ENCODE measurements at places on chromosomes 5 and 9. TPM values are rescaled to one million over a fixed set of nuclear protein-coding genes. Genes with fewer than 3 reads are reported as not detected.

GRCh38 chr5:11234501-11234911 is 473.5 kb upstream of the DAP start:
- H3K27me3 ChIP-seq, result no peaks in the 10 kb centered on the region
- H3K27ac ChIP-seq, result peak overlapping the region; percentile 58
- DNase-seq, result no peak
- no peaks in the 10 kb centered on the region for H3K36me3 ChIP-seq
- peak overlapping the region; percentile 15 for H3K4me3 ChIP-seq
- H3K4me1 ChIP-seq, result peaks cover 16% of the 10 kb centered on the region

The PNPLA7 gene
- total RNA-seq, result 5.6 TPM

The PARP8 gene
- total RNA-seq, result 159 TPM

DNA sequence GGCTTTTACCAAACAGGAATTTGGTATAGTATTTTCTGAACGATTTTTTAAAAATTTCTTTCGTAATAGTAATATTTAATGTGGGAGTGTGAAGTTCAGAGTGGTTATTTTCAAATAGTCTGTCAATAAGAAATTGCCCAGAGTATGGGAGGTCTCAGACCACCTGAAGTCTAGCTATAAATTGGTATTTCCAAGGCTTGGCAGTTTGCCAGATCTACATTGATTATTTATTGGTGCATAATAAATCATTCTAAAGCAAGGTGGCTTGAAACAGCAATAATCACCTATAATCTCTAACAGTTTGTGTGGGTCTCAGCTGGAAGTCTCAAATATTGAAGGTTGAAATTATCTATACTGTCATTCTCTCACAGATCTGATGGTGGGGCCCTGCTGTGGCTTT is 118.5 kb downstream of the PRR16 start:
- H3K36me3 ChIP-seq, result no peaks in the 10 kb centered on the region
- no peaks in the 10 kb centered on the region for H3K27me3 ChIP-seq
- DNase-seq, result no peak
- no peak overlapping the region for H3K4me3 ChIP-seq
- H3K27ac ChIP-seq, result no peak overlapping the region

The PCDHGA4 gene
- total RNA-seq, result 0.28 TPM

Measured in activated naive CD8-positive, alpha-beta T cell treated with anti-CD3 and anti-CD28 coated beads, Interleukin-2, amount 10 ng/mL, durations not matched to agents 7 days and 5 days (primary cell).